ENCODE measurements at places on chromosomes 2 and 18.

DNA sequence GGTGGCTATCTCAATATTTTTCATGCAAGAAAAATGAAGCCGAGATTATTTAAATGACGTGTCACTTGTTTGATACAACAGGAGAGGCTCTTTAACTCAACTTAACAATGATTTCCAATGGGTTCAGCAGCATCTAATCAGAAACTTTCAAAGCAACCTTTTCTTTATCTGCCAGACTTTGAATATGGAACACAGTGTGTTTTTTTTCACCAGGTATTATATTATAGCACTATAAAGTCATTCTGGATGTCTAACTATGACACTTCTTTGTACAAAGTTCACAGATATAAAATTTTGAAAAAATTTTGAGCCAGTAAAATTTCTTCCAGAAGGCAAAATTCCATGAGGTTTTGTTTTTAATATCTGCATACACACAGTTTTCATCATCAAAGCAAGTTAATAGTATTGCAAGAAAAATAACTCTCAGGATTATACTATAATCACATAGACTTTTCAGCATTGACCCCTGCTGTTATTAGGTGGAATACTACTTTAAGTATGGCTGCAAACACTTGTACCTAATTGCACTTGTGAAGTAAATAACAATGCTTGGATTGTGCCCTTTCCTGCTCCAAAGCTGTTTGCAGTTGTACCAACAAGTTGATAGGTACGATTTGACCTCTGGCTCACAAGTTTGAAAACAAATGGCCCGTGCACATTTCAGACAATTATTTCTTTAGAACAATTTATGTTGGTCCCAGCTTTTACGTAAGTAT lies 44.0 kb upstream of the DSG1 start:
- no peak for DNase-seq

- no peak for DNase-seq
Observed at GRCh38 chr2:673615-674320, 3.4 kb downstream of the TMEM18 start.

GRCh38 chr18:80196528-80197320 lies 50.6 kb downstream of the PARD6G start:
- DNase-seq = no peak

- DNase-seq = no peak
Observed at GRCh38 chr2:219560037-219560892, 11.1 kb downstream of the OBSL1 start.

GRCh38 chr2:219596954-219597551 lies 604 bp upstream of the STK11IP start:
- DNase-seq = no peak

- no peak for DNase-seq
Observed at GRCh38 chr2:152453129-152453911, 118.3 kb downstream of the FMNL2 start.

DNA sequence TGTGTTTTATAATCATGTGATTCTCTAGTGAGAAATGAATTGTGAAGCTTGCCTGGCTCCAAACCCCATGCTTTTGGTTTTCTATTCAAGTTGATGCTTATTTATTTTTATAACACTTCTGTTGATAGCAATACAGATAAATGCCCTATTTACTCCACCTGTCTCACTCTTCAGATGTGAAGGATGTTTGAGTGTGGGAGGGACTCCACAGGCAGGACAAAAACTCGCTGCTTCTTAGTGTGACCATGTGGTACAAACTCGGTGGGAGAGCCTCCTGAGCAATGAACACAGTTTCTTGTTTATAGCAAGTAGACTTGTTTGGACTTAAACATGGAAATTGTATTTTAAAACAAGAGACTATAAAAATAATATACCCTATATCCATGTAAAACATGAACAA lies 219.7 kb downstream of the GULP1 start:
- DNase-seq = peak; percentile 19

- DNase-seq = no peak
Observed at GRCh38 chr2:43105586-43106558, 120.5 kb downstream of the ZFP36L2 start.

DNA sequence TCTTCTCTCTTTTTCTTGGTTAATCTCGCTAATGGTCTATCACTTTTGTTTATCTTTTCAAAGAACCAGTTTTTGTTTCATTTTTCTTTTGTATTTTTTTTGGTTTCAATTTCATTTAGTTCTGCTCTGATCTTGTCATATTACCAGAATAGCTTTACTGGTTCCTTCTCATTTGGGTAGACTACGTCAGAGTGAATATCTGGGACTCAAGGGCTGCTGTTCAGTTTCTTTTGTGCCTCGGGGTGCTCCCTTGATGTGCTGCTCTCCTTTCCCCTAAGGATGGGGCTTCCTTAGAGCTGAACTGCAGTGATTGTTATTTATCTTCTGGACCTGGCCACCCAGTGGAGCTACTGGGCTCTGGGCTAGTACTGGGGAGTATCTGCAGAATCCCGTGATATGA lies 29.4 kb upstream of the IL1RN start:
- no peak for DNase-seq

DNA sequence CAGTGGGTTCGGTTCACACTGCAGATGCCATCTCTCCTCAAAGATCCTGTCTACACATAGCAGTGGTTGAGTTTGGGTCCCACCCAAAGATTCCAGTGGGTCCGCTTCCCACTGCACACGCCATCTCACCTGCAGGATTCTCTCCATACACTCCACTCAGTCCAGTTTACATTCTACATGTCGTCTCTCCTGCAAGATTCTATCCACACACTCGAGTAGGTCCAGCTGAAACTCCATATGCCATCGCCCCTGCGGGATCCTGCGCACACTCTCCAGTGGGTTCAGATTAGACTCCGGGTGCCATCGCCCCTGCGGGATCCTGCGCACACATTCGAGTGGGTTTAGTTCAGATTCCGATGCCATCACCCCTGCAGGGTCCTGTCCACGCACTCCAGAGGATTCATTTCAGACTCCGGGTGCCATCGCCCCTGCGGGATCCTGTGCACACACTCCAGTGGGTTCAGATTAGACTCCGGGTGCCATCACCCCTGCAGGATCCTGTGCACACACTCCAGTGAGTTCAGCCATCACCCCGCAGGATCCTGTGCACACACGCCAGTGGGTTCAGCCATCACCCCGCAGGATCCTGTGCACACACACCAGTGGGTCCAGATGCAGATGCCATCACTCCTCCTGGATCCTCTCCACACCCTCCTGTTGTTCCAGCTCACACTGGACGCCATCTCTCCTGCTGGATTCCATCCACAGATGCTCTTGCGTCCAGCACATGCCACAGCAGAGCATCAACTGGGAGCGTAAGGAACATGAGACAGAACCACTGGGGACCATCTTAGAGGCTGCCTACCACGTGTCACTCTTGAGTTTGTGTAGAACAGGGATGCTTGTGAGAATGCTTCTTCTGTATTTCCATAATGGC lies 3.0 kb upstream of the PXDN start:
- no peak for DNase-seq

DNA sequence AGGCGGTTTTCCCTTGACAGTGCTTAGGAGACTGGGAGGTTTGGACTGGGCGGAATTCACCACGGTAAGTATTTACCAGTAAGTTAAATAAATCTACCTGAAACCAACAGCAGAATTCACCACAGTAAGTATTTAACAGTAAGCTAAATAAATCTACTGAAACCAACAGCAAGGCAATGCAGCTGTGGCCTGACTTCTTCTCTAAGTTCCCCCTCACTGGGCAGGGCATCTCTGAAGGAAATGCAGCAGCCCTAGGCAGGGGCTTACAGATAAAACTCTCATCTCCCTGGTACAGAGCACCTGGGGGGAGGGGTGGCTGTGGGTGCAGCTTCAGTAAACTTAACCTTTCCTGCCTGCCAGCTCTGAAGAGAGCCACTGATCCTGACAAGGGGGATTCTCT lies 432.5 kb upstream of the LRRTM1 start:
- no peak for DNase-seq

GRCh38 chr2:221629468-221629867 lies 57.4 kb upstream of the EPHA4 start:
- DNase-seq = no peak

- DNase-seq = no peak
Observed at GRCh38 chr2:10312437-10312957, 9.8 kb downstream of the HPCAL1 start.

DNA sequence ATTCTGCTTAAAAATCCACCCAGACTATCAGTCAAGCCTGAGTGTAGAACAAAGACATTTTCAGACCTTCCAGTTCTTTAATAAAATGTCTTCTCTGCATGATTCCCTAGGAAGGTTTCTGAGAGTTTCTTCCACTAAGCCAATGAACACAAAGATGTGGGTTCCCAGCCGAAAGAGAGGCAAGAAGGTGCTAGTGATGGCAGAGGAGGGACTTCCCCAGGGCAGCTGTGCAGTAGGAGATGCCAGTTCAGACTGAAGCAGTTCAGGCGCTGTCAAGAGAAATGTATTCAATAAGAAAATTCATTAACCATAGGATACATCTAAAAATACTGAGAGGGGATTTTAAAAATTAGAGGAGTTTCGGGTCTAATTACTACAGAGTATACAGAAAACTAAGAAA lies 83.3 kb downstream of the RND3 start:
- no peak for DNase-seq

- DNase-seq = no peak
Observed at GRCh38 chr18:36364911-36365624, 67.6 kb downstream of the FHOD3 start.

DNA sequence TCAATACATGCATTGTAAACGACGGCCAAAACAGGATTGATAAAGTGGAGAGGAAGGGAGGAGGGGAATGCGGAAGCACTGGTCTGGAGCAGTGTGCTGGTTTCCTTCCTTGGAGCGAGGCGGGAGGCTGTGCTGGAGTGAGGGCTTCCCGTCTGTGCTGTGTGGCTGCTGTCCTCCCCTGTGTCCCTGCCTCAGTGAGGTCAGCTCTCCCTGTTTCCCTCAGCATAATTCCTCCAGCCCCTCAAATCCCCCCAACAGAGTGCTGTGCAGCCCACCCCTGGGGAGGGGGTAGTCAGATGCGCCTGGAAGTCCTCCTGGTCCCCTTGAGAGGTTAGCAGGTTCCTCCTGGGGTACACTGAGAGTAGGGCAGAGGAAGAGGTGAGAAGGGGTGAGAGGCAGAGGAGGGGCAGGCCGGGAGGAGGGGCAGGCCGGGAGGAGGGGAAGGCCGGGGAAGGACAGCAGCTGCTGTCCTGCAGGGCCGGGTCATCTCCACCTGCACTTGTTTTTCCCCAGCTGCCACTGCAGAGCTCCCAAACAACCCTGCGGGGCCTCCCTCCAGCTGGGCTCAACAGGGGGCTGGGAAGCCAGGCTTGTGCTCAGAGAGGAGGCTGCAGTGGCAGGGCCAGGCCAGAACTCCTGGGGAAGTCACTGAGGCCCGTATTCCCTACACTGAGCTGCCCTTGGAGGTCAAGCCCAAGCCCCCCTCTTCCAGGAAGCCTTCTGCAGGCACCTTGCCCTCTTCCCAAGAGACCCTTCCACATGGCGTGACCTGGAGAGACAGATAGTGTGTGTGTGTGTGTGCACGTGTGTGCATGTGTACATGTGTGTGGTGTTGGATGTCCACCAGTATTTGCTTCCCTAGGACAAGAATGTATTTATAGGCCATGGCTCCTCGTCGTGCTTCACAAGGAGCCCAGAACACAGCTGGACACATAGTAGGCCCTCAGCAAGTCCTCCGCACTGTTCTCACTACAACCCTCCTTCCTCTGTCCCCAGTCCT lies 13.2 kb upstream of the ATP6V1B1 start:
- no peak for DNase-seq

GRCh38 chr2:85257970-85258605 lies 69.7 kb downstream of the TGOLN2 start:
- no peak for DNase-seq

DNA sequence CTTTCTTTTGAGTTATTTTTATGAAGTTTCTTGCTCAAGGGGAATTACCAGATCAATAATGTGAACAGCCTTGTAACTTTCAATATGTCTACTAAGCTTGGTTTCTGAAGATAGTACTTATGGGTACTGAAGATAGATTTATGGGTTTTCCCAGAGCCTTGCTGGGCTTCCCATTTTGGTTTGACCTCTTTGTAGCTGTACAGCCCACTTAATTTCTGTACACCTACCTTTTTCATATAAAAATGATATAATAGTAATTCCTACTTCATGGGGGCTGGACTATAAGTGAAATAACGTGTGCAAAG lies 22.2 kb downstream of the IL1R2 start:
- DNase-seq = no peak

GRCh38 chr18:75199327-75199726 lies 9.6 kb downstream of the PTGR3 start:
- no peak for DNase-seq

- DNase-seq = no peak
Observed at GRCh38 chr2:20218331-20219320, 6.3 kb downstream of the SDC1 start.

DNA sequence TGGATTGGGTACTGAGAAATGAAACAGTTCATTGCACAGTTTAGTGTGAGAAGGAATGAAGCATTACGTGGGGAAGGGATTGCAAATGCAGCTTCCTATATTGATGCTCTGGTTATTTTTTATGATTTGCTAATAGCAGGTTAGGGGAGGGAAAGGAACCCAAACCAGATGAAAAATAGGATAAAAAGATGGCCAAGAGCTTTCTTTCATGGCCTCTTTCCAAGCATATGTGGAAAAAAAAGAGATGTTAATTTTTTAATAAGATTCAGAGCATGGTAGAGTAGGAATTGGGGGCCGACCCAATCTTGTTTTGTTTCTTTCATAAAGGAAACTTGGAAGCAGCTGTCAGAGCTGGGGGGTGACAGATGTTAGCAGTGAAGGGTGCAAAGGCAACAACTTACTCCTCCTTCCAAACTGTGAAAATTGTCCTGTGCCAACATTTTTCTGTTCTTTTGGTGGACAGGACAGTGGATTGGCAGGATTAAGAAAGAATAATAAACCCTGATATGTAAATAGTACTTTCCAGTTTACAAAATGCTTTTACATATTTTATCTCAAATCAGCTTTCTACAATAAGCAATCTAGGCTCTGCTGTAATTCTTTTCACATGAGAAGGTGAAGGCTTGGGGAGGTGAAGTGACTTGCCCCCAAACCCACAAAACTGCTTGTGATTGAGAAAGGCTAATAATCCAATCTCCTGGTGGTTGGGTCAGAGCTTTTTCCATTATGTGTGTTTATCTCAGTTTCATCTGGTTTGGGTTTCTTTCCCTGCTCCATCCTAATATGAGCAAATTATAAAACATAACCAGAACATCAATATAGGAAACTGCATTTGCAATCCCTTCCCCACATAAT lies 270.1 kb downstream of the ETAA1 start:
- no peak for DNase-seq

DNA sequence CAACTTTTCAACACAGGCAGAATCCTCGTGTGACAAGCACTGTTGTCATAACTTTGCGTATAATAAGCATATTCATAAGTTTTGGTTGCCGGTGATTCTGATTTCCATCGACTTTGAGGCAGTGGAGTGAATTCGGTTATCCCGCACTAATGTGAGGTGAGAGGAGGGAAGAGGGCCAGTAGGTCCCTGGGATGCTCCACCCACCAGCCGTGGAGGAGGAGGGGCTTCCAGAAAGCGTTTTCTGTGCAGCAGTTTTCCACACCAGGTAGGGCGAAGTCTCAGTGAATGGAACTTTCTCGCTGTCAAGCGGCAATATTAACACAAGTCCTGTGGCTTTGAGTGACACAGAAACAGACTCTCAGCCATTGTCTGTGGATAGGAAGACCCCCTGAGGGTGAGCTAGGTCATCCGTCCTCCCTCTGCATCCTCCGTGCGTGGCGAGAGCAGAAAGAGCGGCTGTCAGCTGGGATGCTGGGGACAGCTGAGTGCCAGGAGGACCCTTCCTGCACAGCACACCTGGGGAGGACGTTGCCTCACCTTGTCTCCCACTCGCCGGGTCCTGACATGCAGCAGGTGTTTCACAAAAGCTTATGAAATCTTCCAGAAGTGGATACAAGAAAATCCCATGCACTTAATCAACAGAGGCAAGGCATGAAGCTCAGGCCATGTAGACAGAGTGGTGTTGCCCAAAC lies 67.5 kb downstream of the DCDC2C start:
- DNase-seq = no peak

- no peak for DNase-seq
Observed at GRCh38 chr2:200966770-200967169, 3.3 kb upstream of the ORC2 start.
